ENCODE measurements at places on chromosomes 4 and X.
A peak's percentile ranks its signal among the peaks of the same experiment; 100 is the strongest.

DNA sequence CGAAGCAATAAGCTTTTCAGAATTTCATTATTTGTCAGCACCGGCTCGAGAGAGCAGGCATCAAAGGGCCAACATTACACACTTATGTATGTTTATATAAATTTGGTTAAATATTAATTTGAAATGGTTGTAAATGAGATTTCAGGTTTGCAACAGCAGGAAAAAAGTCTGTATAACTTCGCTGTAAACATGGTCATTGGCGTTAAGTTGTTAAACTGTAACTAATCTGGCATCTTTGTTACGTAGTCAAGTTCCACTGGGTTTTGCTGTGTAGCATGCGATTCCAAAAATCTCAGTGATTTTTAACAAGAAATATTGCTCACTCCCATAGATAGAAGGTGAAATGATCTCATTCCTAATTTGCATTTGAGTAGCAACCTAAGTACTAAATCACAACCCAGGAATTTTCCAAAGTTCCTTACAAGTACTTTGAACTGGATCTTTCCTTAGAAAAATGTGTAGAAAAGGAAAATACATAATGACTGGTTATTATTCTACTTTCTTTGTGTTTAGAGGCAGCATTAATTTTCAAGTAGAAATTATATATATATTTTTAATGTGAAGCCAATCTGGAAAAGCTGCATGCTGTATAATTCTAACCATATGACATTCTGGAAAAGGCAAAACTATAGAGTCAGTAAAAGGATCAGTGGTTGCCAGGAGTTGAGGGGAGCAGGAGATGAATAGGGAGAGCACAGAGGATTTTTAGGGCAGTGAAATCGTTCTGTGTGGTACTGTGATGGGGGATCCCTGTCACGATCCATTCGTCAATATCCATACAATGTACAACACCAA lies 222.1 kb downstream of the CBR4 start:
- no peak for DNase-seq

GRCh38 chr4:56704089-56704871 lies 23.2 kb upstream of the HOPX start:
- no peak for DNase-seq

DNA sequence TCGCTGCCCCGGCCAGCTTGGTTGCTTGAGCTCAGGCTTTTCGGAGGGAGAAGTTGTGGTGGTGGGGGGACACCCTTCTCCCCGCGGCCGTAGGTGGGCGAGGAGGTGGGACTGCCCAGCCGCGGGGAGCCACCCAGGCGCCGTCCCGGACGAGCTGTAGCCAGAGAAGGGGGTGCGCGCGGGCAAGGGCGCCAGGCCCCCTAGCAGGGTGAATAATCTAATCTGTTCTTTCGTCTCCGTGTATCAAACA lies 3.1 kb downstream of the MID1IP1 start:
- DNase-seq, result no peak

GRCh38 chrX:24498181-24498580 lies 33.1 kb downstream of the PDK3 start:
- DNase-seq, result peak; percentile 6

GRCh38 chr4:92235731-92236130 lies 68.0 kb upstream of the GRID2 start:
- no peak for DNase-seq

Data from activated CD8-positive, alpha-beta memory T cell treated with anti-CD3 and anti-CD28 coated beads for 4 hours (primary cell).